ENCODE measurements at places on chromosomes 4 and X.

DNA sequence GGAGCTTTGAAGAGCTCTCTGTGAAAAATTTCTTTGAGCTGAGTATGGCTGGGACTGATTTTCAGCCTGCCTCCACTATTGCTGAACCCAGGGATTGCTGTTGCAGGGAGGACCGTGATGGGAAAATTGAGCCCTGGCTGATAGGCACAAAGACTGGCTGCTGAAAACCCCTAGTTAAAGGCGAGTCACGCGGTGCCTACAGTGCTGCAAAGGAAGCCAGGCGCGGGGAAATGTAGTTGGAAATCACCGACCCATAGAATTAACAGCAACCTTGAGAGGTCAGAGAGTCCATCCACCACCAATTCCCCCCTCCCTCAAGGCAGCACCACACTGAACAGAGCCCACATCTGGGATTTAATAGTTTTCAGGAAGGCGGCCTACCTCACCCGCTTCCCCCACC is 26.0 kb downstream of the FRMD7 start:
- DNase-seq = no peak

- DNase-seq = no peak
Measured at GRCh38 chr4:23952258-23952657, 62.4 kb upstream of the PPARGC1A start.

- DNase-seq = no peak
Measured at GRCh38 chrX:119218198-119218597, 17.9 kb upstream of the PGRMC1 start.

- no peak for DNase-seq
Measured at GRCh38 chr4:69649629-69650028, 3.4 kb downstream of the UGT2A1 start.

DNA sequence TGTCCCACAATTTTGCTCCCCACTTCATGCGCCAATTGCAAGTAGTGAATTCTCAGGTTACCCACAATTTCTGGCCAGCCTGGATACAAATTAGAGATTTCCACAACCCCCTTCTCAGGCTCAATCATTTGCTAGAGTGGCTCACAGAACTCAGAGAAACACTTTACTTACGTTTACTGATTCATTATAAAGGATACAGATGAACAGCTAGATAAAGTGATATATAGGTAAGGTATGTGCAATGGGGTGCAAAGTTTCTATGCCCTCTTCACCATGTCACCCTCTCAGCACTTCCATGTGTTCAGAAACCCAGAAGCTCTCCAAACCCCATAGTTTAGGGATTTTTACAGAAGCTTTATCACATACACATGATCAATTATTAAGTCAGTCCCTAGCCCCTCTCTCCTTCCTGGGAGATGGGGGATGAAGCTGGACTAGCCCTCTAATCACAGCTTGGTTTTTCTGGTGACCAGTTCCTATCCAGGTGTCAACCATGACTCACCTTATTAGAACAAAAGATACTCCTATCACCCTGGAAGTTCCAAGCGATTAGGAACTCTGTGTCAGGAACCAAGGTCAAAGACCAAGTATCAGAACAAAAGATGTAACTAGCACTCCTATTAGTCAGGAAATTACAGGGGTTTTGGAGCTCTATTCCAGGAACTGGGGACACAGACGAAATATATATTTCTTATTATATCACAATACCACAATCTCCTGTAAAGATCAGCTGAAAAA is 33.5 kb upstream of the PRRG1 start:
- DNase-seq = no peak

DNA sequence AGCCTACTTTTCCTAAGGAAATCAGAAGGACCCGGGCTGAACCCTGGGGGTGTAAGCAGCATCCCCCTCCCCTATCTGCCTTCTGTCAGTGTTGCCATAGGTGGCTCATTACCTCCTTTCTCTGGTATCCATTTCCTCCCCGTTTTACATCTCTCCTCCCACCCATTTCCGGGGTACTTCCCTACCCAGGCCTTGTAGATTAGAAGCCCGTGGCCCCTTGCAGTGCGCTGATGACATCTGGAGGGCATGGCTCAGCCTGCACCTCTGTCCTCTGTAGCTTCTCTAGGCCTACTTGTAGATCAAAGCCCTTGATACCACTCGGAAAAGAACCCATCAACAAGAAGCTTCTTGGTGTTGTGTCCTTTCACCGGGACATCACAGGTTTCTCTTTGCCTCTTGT is 71.8 kb downstream of the NBDY start:
- peak; percentile 68 for DNase-seq

GRCh38 chrX:52979568-52979967 is 21.2 kb upstream of the FAM156A start:
- DNase-seq = no peak

DNA sequence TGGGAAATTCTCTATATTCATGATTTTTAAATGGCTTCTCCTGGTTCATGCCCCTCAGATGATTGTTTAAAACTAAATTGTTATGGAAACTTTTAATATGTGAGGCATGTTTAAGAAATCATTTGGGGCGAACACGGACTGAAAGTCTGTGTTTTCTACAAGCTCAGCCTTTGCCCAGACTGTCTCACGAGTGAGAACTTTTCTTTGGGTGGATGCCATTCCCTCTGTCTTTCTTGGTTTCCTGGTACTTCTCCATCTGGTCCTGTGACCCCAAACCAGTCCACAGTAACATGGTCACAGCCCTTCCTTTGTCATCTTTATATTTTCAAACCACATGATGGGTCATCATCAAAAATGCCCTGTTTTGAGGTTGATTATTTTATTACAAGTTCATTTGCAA is 186.6 kb upstream of the GNPDA2 start:
- no peak for DNase-seq

DNA sequence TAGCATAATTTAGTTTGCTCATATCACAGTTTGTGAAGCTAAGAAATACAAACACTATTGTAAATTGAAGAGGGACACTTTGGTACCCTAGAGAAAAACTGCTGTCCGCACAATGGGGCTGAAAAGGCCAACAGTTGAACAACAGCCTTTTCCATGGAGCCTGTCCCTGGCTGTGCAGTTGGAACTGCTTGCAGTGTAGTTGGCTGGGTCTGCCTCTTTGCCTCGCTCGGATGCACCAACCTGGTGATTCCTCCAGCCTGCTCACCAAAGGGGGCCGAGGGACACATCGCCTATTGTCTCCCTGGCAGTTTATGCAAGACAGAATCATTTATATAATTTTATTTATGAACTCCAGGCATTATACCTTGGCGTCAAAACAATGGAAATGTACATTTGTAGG is 16.5 kb upstream of the GALNT7 start:
- no peak for DNase-seq

GRCh38 chr4:87734936-87735335 is 64.4 kb upstream of the IBSP start:
- DNase-seq = no peak

DNA sequence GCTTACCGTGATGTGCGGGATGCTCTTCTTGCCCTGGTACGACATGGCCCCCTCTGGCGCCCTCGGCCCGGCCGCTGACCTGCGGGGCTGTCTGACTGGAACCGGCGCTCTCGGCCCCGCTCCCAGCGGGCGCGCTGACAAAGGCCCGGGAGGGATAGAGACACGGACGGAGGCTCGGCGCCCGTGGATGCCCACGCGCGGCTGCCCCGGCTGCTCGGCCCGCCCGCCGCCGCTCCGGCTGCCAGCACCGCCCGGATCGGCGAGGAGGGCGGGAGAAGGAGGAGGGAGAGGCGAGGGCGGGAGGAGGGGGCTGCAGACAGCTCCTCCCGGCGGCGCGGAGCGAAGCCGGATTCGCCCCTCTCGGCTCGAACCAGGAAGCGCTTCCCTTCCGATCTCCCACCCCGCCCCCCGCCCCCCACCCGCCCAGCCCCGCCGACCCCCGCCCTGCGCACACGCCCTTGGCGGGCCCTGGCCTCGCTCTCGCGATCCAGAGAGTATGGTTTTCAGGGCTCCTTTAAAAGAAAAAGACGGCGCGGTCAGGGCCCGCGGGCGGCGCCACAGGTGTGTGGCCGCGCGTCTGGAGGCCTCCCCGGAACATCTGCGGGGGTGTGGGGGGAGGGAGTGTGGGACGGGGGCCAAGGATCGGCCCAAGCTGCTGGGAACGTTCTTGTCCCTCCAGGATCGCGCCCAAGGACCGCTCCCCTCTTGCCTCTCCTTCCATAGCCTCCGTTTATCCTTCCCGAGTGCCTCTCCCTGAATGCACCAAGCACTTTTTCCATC is 4.5 kb downstream of the CRMP1 start:
- DNase-seq = no peak

Data from CD4-positive, alpha-beta memory T cell (primary cell).